ENCODE measurements at places on chromosomes 12 and 14.

DNA sequence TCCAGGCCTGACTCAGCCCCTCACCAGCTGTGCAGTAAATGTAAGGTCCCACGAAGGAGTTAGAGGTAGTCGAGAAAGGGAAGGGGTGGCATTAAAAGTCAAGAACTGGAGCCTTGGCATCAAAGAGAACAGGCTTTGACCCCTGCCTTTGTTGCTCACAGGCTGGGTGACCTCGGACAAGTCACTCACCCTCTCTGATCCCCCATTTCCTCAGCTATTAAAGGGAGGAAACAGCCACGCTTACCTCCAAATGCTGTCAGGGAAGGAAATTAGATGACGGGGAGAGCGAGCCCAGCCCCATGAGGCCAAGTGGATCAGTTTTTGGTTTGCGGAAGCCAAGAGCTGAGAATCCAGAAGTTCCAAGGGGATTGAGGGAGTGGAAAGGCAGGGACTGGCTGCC is 104.9 kb upstream of the MYL2 start:
- no peak for DNase-seq

- DNase-seq: no peak
Observed at GRCh38 chr12:7837366-7837765, 35.3 kb downstream of the SLC2A14 start.

GRCh38 chr14:32202491-32202997 is 525 bp downstream of the RNU6-8 start:
- no peak for DNase-seq

GRCh38 chr14:75182821-75183220 is 6.4 kb upstream of the TMED10 start:
- DNase-seq: no peak

DNA sequence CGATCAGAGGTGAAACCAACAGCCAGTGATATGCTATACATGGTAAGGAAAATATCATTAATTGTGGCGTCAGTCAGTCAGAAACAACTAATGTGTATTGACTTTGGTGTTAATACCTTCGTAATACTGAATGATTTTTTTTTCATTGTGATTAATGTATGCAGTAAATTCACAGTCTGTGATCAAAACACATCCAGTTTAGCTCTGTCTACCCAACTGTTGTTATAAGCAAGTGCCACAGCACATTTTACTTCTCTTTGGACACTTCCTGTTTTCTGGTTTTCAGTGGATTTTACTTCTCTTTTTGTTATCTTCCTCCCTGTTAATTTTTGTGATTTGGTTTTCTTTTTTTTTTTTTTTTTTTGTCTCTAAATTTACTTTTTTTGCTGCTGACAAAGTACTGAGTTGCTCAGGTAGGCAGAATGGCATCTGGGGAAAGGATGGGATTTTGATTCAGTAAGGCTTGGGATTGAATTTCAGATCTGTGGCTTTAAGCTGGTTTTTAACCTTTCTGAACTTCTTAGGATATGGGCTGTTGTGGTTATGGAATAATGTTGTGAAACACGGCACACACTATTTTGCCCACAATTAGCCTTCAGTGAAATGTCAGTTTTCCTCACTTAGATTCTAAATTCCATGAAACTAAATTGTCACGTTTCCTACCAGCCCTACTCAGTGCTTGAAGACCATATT is 604 bp downstream of the GLIPR1 start:
- DNase-seq: no peak

- DNase-seq: no peak
Observed at GRCh38 chr12:9741726-9742125, 8.8 kb upstream of the CLECL1 start.

GRCh38 chr12:11609045-11609444 is 40.4 kb upstream of the ETV6 start:
- DNase-seq: no peak

- DNase-seq: no peak
Observed at GRCh38 chr14:64746298-64747250, 42.4 kb downstream of the PLEKHG3 start.

DNA sequence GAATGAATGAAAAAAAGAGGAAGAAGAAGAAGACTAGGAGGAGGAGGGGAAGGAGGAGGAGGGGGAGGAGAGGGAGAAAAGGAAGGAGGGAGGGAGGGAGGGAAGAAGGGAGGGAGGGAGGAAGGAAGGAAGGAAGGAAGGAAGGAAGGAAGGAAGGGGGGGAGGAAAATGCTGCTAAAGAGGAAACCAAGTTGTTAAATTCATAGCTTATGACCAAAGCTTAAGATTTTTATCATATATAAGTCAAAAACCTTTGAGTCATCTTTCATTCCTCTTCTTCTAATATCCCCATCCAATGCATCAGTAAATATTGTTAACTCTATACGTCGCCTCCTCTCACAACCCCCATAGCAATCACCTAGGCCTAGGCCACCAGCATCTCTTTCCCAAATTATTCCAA is 117.3 kb downstream of the SLC2A13 start:
- no peak for DNase-seq

DNA sequence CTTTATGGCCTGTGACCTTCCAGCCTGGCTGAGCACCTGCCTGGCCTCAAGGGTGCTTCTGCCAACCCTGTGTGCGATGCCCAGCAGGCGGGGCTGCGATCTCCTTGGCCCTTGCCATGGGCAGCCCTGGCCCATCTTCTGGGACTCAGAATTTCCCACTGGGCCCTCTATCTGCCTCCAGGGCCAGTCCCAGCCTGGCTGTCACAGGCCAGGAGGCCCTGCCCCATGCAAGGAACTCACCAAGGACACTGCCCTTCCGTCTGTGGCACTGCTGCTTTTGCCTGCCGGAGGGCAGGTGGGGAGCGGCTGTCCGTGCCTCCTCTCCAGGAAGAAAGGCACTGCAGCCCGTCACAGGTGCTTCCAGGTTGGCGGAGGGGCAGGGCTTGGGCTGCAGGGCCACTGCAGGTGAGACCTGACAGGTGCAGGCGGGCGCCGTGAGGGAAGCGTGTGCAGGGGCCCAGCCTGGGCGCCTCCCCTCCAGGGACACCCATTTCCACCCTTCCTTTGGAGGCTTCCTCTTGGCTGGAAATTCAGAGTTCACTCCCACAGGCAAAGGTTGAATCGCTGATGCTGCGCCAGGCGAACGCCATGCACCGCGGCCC is 177.8 kb downstream of the KIF26A start:
- peak; percentile 47 for DNase-seq

- DNase-seq: no peak
Observed at GRCh38 chr12:75116646-75117198, 92.9 kb downstream of the KCNC2 start.

- peak; percentile 73 for DNase-seq
Observed at GRCh38 chr14:103871596-103872480, 24.5 kb upstream of the PPP1R13B start.

DNA sequence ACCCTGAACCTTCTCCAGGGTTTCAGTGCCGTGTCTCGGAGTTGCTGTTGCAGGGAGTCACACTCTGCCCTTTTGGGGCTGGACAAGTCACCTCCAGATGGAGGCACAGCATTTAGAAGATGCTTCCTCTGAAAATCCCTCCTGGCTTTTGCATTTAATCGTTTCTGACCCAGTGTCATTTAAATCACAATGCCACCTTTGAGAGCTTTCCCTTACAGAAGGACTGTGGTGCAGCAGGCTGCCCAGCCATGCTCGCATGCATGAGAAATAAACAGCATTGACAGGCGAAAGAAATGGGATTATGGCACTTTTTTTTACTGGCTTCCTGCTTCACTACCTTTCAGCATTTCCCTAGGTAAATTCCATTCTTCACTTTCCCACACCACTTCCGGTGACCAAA is 113.4 kb upstream of the DYRK2 start:
- no peak for DNase-seq

DNA sequence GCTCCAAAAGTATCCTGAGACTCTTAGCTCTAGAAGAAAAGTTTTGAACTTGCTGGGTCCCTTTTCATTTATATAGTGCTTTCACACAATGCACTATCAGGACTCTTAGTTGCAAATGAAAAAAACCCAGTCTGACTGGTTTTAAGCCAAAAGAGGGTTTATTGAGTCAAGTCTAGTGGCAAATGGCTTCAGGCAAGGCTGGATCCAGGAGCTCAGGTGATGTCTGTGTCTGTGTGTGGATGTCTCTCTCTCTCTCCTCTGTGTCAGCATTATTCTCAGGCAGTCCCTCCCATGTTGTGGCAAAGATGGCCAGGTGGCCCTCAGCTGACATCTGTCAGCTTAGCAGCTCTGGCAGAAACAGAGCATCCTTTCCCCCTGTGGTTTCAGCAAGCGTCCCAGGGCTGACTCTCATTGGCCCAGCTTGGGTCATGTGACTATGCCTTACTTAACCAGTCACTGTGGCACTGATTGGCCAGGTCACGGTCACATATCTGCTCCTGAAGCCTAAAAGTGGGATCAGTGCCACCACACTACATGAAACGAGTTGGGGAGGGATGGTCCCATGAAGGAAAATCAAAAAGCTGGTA is 6.2 kb downstream of the TMEM120B start:
- DNase-seq: no peak

DNA sequence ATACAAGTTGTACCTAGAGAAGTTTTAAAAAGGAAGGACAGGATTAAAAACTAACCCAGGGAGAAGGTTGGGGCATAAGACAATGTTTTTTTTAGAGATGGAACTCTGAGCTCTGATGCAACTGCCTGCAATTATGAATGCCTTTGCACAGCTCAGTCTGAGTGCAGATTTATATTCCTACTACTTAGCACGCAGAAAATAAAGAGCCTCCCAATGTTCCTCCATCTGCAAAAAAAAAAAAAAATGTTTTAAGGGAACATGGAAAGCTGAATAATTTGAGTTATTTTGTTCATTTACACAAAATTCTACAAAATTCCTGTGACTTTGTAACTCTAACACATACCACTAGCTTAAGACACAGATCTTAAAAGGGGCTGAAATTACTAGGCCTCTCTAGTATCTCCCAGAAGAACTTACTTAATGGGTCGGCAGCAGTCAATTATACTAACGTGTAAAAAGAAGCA is 15.7 kb downstream of the CLIP1 start:
- DNase-seq: no peak

DNA sequence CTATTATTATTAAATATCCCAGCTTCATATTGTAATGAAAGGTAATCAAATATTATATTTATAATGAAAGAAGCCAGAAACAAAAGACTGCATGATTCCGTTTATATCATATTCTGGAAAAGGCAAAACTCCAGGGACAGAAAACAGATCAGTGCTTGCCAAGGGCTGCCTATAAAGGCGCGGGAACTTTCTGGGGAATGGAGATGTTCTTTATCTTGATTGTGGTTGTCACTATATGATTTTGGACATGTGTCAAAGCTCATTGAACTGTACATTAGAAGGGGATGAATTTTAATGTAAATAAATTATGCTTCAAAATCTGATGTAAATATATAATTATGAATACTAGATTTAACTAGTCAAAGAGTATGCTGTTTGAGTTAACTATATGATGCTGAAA is 115.4 kb upstream of the KRAS start:
- no peak for DNase-seq

DNA sequence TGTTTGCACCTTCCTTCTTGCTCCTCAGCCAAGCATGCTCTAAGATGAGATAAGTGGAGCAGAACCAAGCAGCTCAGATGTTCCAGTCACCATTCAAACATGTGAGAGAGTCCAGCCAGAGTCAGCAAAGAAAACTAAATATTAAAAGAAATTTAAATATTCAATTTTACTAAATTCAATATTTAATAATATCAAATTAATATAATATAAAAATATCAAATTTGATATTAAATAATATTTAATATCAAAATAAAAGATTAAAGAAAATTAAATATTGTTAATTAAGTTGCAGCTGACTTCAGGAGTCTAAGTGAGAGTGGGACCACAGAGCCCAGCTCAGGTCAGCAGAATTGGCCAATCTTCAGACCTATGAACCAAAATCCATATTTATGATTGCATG is 526.1 kb upstream of the FLRT2 start:
- no peak for DNase-seq

- DNase-seq: no peak
Observed at GRCh38 chr12:52221912-52222457, 11.1 kb upstream of the KRT7 start.

DNA sequence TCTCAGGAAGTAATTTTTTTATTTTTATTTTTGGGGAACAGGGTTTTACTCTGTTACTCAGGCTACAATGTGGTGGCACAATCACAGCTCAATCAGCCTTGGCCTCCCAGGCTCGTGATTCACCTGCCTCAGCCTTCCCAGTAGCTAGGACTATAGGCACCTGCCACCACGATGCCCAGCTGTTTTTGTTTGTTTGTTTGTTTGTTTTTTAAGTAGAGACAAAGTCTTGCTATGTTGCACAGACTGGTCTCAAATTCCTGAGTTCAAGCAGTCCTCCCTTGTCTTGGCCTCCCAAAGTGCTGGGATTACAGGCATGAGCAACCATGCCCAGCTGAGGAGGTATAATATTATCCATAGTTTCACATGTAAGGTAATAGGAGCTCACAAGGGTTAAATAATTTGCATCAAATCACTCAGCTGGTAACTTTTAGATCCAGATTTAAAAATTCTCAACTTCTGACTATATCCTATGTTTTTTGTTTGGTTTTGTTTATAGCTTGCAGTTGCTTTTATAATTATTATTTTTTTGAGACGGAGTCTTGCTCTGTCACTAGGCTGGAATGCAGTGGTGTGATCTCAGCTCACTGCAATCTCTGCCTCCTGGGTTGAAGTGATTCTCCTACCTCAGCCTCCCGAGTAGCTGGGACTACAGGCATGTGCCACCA is 629.3 kb downstream of the DIO2 start:
- no peak for DNase-seq

DNA sequence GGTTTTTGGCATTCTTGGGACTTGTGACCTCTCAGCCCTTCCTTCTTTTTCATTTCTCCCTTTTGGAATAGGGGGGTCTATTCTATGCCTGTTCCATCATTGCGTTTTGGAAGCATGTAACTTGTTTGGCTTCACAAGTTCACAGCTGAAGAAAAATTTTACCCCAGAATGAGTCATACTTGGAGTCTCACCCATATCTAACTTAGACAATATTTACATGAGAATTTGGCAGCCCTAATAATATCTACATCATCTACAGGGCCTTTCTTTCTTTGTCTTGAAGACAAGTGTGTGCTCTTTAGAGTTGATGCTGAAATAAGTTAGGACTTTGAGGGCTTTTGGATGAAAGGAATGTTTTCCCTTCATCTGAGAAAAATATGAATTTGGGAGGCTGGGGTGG is 1312.9 kb upstream of the FLRT2 start:
- DNase-seq: no peak

- no peak for DNase-seq
Observed at GRCh38 chr12:14769466-14769968, 33.8 kb downstream of the WBP11 start.

DNA sequence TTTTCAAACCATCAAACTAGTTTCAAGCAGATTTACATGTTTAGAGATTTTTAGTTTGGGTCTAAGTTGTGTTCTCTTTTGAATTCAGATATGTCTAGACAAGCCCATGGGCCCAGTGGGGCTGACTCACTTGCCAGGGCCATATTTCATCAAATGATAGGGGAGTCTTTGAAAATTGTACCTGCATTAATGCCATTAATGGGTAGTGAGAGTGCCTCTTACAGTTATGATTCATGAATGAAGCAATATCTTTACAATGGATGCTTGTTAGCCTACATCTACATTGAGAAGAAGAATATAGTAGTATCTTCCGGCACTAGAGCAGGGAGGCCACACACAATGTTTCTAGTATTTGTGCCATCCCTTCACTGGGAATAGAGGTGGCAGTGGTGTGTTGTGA is 174.2 kb upstream of the E2F7 start:
- no peak for DNase-seq

All from left forelimb (tissue), 1 donor.